ENCODE measurements at places on chromosomes 7 and 10.

GRCh38 chr10:69383558-69383957 lies 33.2 kb downstream of the TACR2 start:
- DNase-seq, result peak; percentile 27

GRCh38 chr7:1531979-1532455 lies 1.5 kb downstream of the MAFK start:
- DNase-seq, result no peak

- DNase-seq, result no peak
Measured at GRCh38 chr10:89348481-89348880, 20.7 kb downstream of the IFIT3 start.

GRCh38 chr7:28937103-28937502 lies 21.0 kb downstream of the TRIL start:
- DNase-seq, result no peak

DNA sequence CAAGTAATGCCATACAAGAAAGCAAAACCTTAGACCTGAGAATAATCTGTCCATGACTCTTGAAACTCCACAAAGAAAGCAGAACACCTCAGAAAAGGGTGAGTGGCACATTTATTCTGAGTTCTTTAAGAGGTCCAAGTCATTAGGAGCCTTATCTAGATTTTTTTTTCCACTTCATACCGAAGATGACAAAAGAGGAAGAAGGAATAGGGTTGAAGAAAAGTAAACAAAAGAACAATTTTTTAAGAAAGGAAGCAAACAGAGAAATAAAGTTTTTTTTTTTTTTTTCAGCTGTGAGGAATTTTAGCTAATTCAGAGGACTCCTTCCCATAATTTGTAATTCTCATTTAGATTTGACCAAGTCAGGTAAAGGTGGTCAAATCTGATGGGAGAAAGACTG lies 13.1 kb upstream of the MTPN start:
- DNase-seq, result no peak

DNA sequence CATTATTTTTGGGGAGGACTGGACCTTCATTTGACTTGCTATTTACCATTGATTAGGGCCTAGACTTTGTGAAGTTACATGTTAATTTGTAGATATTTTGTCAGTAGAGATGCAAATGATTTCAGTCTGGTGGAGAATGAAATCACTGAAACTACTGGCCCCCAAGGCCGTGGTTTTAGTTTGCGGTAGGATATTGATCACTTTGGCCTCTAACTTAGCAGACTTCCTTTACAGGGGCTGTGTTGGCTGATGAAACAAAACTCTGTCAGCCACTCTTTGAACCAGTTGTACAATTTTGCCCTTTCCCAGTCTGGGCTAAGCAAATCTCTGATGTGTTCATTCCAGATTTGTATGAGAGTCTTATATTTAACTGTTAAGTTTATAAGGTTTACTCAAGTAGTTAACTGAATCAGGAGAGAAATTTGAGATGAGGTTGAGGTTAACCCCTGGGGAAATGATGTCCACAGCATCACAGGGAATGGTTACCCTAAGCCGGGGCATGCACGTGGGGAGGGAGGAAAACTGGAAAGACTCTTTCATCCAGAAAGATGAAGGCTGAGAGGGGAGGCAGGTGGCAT lies 105.7 kb upstream of the INSIG1 start:
- no peak for DNase-seq

GRCh38 chr10:113133497-113134115 lies 183.6 kb downstream of the TCF7L2 start:
- DNase-seq, result no peak

DNA sequence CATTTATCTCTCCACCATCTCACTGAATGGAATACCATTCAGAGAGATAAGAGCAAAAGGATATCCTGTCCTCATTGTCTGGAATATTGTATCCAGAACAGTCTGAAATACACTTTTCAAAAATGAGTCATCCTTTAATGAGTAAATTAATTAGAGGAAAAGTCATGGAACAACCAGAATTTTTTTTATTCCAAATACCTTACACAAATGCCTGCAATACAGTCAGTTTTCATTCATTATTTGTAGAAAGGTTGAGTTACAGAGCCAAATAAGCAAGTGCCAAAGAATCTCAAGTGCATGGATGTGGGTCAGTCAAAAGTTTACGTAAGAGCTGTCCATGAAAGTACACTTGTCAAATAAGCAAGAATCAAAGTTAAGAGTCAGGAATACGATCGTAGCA lies 482.6 kb downstream of the IPMK start:
- no peak for DNase-seq

- DNase-seq, result no peak
Measured at GRCh38 chr7:128110641-128111364, 79.6 kb upstream of the LRRC4 start.

GRCh38 chr10:52119507-52119906 lies 194.6 kb upstream of the DKK1 start:
- no peak for DNase-seq

- no peak for DNase-seq
Measured at GRCh38 chr10:114398587-114399331, 5.5 kb downstream of the AFAP1L2 start.

DNA sequence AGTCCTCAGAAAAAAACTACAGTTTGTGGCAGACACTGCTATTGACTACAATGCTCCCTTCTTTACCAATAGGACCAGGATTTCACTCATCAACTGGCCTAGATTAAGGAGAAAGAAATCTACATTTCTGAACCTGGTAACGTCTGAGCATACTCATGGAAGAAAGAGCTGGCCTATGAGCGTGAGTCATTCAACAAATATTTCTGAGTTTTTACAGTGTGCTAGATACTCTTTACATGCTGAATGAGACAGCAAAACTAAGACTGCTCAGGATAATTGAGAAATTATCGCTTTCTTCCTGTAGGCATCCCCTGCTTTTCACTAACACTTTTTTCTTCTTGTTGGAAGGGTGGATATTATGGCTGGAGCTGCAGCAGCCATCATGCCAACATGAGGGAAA lies 609.7 kb downstream of the TNS3 start:
- no peak for DNase-seq

DNA sequence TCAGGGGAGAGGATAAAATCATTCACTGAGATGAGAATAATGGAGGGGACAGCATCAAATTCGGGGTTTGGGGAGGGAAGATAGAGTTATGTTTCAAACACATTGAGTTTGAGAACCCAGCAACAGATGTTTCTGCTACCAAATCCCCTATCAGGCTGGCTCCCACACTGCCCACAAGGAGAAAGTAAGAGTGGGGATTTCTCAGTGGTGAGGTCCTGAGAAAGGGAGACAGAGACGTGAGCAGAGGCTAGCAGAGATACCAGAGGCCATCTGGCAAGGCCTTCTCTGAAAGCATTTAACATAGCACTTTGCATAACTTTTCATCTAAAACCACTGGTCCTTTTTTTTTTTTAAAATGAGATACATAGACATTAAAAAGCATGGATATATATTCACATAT lies 7.8 kb upstream of the SLF2 start:
- DNase-seq, result no peak

GRCh38 chr7:37831244-37831643 lies 17.2 kb upstream of the NME8 start:
- no peak for DNase-seq

- no peak for DNase-seq
Measured at GRCh38 chr10:43944381-43945093, 295.9 kb upstream of the ZNF32 start.

- DNase-seq, result no peak
Measured at GRCh38 chr10:71517298-71518169, 120.8 kb downstream of the CDH23 start.

GRCh38 chr7:40223451-40224127 lies 88.8 kb downstream of the SUGCT start:
- no peak for DNase-seq

DNA sequence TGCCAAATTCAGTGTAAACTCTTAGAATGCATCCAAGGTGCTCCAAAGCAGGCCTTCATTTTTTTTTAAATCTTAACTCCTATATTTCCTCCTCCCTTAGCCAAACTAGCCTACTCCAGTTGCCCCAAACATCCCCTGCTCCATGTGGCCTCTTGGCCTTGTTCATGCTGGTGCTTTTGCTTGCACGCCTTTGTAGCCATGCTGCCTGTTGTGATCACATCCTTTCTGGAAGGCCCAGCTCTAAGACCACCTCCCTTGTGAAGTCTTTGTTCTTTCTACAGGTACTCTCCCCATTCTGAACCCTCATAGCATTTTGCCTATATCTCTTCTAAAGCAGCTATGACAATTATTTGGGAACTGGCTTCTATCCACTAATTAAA lies 375.3 kb upstream of the NFE2L3 start:
- no peak for DNase-seq

GRCh38 chr7:82468435-82468834 lies 24.9 kb upstream of the CACNA2D1 start:
- no peak for DNase-seq

DNA sequence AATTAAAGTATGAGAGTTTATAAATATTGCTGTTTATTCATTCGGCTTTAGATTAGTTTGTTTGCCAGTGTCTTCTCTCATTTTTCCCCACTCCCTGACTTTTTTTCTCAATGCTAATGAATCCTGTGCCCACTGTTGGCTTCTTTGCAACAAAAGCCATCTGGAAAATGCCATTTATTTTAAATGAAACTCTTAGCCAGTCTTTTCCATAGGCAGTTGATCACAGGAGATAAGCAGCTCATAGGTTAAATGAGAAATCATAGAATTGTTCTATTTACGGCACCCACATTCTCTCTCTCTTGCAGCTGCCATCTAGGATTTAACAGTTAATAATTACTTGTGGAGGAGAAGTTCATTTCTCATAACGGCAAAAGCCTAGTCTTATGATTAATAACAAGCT lies 249.3 kb upstream of the POM121L12 start:
- no peak for DNase-seq

All from T1000 (cell line).